ENCODE measurements at places on chromosomes 1 and 21.

DNA sequence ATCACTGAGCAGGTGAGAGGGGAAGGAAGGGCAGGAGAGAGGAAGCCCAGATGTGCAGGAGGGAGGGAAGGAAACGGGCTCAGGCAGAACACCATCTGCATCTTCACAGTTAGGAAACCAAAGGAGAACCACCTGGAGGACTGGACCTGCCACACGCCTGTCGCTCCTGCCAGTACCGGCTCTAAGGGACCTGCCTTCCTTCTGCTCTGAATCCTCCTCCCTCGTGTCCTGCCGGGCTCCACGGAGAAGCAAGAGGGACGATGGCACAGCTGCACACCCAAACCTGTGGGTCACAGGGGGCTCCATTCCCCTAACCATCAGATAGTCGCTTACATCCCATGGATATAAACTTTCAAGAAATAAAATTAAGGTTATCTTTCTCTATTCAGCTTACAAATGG is 56.1 kb downstream of the TOR1AIP2 start:
- DNase-seq = no peak

DNA sequence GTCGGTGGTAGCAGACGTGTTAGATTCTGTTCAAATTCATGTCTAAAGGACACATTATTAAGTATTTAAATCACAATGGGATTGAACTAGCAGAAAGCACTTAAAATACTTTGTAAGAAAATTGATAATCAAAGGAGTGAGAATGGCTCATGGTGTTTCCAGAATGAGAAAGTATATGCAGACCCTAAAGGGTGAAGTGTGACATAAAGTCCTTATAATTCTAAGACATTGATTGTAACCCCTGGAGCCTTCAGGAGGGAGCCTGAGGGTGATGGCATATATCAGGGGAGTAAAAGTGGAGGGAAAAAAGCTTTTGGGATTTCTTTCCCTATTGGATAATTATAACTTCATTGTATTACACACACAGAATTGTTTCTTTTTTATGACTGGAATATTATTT is at the start of gene OR2C3:
Gene OR2C3 (minus strand): TSS at position 101 of the 400 bp plus-strand sequence. CDS start 3,929 bp downstream, outside the sequence.
- no peak for DNase-seq

- no peak for DNase-seq
Observed at GRCh38 chr1:199298825-199299224, 660.0 kb downstream of the PTPRC start.

GRCh38 chr1:224660074-224660473 is 44.0 kb downstream of the CNIH3 start:
- no peak for DNase-seq

DNA sequence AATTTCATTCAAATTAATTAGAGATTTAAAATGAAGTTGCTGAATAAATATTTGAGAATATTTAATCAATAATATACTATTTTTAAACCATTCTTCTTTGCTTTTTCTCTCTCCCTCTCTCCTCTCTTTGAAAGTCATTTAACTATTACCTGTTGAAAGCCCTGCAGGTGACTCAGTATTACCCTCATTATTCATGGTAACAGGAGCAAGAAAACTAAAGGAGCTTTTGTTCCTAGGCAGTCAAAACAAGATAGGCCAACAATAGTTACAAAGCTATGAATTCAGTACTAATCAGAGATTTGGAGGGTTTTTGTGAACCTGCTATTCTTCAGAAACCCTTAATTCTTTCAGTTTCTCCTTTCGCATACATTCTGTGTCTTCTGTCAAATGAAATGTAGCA is 721.3 kb upstream of the NCAM2 start:
- no peak for DNase-seq

GRCh38 chr1:240501115-240501514 is 110.8 kb downstream of the GREM2 start:
- DNase-seq = no peak

GRCh38 chr1:203188686-203189232 is 2.3 kb upstream of the CHI3L1 start:
- DNase-seq = no peak

DNA sequence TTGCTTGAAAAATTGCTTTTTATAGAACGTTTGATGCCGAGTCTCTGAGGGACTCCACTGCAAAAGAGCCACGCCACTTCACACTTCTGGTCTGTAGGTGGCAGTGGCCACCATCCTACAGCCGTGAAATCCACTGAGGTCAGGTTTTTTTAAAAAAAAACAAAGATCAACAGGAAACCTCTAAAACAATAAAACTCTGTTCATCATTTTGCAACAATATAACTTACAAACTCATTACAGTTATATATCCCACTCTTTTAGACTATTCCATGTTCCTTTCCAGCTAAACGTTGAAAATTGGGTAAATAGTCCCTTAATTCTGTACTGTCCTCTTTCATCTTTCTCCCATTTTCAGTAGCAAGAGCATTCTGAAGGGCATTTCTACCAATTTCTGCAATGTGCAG is 64.6 kb upstream of the FMN2 start:
- DNase-seq = peak; percentile 20

DNA sequence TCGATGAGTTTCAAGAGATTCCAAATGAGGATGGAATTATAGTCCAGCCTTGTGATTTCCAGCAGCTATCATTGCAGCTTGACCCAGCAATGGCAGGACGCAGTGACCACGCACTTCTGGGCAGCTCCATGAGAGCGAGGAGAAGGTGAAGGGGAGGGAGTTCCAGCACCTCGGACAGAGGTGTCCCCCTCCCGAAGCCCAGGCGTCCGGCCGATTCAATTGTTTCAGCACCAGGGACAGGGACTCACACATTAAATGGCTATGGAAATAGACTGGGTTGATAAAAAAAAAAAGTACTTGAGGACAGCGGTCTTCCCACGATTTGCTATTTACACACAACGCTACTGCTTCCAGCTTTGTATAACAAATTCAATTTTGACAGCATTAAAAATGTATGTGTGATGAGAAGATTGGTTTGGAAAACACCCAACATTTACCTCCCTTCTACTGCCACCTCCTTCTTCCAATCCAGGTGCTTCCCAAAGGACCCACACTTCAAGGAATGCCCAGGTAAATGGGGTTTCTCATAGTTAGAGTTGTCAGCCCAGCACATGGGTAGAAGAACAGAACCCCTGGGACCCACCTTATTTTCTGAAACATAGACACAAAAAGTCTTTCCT is 71.8 kb downstream of the DISP3 start:
- peak; percentile 86 for DNase-seq

GRCh38 chr1:40226192-40226591 is 21.5 kb upstream of the TMCO2 start:
- no peak for DNase-seq

DNA sequence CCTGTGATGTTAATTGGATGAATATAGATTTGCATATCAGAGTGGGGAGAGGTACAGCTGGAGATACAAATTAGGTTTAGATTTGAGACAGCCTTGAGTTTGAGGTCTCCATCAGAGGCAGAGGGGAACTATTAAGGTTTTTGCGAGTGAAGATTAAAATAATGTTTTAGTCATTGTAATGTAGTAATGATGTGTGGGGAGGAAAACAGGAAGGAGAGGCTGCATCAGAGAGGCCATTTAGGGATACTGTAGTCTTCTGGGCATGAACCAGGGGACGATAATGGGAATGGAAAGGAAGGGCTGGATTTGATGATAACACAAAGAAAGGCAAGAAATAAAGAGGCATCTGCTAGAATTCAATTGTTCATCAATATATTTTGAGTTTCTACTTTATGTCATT is 9.5 kb downstream of the CD84 start:
- DNase-seq = no peak

DNA sequence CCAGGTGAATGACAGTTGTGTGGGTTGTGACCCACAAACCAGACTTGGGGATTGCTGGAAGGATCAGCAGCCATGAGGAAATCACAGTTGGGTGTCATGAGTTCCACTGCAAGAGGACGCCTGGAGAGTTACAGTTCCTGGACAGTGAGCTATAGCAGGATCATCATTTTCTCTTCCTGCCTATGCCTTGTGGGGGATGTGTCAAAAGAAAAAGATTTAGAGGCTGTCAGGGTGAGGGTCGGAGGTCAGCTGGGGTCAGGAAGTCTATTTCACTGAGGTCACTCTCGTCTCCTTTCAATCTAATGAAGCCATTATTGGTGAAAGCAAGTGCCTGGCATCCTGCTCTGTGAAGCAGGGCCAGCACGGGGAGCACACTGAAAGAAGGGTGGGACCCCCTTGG is 7.0 kb upstream of the LIN28A start:
- DNase-seq = no peak

- DNase-seq = no peak
Observed at GRCh38 chr1:43858324-43858723, 75.3 kb upstream of the ARTN start.

GRCh38 chr1:90502194-90502593 is 214.9 kb downstream of the BARHL2 start:
- DNase-seq = no peak

GRCh38 chr1:3480369-3480719 is 25.9 kb downstream of the ARHGEF16 start:
- DNase-seq = no peak

DNA sequence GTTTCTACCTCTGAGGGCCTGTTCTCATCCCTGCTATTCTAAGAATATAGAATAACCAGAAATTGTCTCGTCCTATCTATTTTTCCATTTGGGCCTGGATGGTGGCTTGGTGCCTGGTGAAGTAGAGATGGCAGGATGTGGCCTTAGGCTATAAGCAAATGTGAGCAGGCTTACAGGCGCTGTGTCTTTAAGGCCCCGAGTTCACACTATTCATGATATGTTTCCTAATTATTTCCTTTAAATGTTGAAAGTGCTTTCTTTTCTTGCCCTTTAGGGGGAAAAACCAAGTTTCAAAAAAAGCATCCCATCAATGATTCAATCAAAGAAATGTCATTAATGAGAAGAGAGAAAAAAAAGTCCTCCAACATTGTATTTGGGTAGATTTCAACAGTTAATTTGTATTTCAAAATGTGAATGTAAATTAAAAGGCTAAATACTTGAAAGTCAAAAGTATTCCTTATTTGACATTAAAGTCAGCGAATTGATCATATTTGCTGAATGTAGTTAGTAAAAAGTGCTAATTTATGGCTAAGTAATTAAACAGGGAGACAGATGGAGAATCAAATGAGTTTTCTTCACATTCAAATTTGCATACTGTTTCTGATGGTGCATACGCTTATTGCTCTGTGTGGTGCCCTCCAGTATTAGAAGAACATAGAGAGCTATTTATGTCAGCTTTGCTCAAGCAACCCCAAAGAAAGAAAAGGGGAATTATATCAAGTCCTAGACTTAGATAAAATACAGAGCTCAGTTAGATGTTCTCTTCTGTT is 34.0 kb upstream of the HUNK start:
- DNase-seq = no peak

GRCh38 chr1:150159550-150159949 is 9.8 kb downstream of the PLEKHO1 start:
- no peak for DNase-seq

- no peak for DNase-seq
Observed at GRCh38 chr21:17679002-17679600, 66.4 kb upstream of the BTG3 start.

DNA sequence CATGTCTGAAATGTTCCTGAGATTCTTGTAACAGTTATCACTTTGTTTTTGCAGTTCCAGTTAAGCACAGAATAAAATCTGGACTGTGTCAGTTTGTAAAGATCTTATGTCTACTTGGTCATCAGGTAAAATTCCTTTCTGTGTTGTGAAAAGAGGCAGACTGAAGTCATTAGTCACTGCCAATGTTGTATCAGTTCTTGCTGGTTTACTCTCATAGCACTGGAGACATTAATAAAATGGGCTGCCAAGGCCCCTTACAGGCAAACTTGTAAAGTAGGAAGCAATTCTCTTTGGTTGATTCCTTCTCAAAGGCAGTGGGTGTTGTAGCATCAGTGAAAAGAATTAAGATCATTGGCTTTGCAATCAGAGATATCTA is 61.4 kb upstream of the ST6GALNAC3 start:
- no peak for DNase-seq

DNA sequence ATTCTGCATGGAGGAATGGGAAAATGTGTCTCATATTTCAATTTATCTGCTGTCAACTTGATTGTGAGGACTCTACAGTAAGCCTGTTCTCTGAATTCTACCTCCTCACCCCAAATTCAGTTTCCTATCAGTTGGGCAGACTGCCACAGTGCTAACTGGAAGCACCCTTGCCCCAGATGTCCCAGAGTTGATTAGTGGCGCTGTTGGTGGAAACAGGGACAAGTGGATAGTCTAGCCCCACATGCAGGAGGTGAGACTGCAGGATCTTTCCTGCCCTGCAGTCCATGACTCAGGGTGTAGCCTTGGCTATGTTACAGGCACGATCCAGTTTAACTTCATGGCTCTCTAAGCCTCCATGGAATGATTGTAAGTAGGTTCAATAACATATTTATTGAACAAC is 22.1 kb downstream of the ADAM30 start:
- no peak for DNase-seq

- DNase-seq = no peak
Observed at GRCh38 chr1:193614817-193615216, 428.4 kb upstream of the B3GALT2 start.

DNA sequence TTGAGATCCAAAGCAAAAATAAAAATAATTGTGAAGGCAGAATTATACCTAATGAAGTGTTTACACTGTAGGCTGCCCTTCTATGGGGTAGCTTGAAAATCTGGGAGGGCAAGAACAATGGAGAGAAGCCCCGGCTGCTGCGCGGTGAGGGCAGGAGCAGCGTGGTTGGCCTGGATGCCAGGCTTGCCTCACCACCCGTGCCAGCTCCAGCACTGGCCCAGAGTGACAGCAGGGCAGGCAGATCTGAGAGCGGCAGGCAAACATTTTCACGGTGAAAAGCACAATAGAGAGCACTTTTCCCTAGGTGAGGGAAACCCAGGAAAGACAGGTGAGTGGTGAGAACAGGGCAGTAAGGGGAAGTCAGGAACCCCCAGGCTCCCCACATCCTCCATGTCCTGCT is 1.4 kb downstream of the PROK1 start:
- DNase-seq = no peak

DNA sequence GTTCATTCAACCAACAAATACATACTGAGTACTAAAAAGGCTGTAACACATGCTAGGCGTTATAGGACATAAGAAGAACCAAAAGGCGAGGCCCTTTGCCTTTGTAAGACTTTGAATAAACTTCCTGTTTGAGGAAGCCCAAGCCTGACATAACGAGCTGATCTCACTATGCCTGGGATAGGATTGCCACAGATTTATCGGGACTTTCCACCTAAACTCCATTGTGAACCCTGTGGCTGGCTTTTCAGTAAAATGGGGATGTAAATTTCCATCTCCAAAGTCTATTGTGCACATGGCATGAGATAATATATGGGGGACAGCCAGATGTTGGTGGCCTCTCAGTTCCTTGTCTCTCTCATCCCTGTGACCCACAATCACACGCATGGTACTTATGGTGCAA is 41.9 kb downstream of the LMO4 start:
- no peak for DNase-seq

Data from DND-41 (cell line).